ENCODE measurements at places on chromosomes 5 and 9.

DNA sequence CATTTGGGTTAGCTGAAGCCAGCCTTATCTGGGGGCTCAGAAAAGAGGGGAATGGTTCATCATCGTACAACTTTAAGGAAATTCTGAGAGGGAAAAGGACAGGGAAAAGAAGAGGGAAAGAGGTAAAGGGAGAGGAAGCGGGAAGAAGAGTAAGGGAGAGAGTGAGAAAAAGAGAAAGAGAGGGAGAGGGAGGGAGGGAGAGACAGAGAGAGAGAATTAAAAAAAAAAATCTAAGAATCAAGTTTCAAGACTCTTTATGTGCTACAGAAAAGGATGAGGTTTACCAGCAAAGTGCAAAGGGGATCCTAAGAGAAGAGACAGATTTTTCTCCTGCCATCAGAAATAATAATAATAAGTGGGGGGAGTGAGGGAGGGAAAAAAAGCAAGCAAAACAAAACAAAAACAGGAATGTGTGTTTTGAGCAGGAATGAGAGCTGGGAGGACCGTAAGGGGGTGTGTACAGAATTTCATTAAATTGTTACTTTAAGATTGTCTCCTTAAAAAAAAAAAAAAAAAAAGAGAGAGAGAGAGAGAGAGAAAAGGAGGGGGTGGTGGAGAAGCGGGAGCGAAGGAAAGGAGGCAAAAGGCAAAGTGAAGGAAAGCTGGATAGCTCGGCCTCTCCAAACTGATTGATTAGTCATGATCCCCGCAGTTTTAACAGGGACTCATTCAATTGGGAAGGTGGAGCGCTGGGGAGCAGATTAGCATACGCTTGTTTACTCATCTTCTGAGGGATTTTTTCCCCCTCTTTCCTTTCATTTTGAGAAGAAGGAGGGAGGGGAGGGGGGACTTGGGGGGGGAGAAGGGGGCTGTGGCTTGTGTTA is 438 bp upstream of the PAPPA start:
- DNase-seq, result no peak

DNA sequence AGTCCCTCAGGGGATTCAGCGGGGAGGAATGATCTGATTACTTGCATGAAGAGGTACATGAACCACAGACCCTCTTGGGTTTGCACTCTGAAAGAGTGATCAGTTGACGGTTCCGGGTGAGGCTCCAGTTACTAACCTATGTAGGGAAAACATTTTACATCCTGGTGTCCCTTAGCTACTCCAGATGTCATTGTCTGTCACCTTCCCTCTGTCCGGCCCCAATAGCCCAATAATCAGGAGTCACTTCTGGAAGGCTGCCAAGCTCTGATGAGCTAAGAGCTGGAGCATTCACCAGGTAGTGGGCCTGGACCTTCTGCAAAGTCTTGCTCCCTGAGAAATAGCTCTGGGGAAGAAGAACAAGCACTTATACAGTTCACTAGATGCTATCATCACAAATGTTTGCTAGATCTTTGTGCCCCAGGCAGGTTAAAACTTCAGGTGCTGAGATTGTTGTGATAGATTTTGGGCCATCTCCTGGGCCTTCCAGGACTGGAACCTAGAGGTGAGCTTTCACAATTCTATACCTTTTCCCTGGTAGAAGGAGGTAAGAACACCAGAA is 64.5 kb downstream of the ENTREP1 start:
- no peak for DNase-seq

DNA sequence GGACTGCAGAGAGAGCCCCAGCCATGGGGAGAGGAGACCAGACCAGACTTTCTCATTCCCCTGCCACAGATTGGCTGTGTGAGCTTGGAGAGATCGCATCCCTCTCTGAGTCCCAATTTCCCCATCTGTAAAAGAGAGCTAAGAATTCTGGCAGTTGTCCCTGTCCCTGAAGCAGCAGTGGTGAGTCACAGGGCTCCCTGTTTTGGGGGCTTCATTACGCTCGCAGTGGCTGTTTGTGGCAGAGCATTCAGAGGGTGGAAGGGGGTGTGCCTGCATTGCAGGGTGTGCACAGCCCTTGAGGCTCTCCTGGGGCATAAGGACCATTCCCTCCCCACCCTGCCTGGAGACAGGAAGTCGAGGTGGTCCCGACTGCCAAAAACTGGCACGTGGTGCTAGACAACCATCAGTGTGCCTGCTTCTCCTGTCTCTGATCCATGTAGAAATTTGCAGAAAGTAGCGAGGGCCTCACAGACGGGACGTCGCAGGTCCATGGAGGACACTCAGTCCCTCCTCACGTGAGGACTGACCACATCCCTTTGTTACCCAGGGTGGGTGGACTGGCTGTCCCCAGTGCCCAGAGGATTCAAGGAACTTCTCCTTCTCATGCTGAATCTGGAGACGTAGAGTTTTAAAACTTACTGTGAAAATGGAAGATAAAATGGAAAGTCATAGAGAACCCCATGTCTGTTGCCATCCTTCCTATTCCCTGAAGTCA is 35.3 kb downstream of the HRH2 start:
- DNase-seq, result no peak

DNA sequence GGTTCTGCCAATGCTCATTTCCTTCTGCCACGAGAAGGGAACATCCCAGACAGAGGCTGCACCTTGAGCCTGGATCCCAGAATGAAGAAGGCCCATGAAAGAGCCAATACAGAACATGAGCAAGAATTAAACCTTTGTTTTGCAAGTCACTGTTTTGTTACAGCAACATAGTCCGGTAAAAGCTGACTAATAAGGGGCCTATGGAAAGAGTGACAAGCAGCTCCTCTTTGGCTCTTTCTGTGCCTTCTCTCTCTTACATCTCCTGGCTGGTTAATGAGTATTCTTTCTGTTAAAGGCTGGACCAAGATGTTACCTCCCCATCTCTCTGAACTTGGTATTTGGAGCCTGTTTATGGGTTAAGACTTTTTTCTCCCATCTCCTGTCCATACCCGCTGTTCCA is 10.8 kb downstream of the GFRA3 start:
- no peak for DNase-seq

- no peak for DNase-seq
These were observed 1.0 kb downstream of the ADAMTS19 start for GRCh38 chr5:129460936-129461710.
